ENCODE measurements at places on chromosomes 1 and 21.

- no peak for DNase-seq
Measured at GRCh38 chr1:66286307-66286706, 247.6 kb upstream of the SGIP1 start.

DNA sequence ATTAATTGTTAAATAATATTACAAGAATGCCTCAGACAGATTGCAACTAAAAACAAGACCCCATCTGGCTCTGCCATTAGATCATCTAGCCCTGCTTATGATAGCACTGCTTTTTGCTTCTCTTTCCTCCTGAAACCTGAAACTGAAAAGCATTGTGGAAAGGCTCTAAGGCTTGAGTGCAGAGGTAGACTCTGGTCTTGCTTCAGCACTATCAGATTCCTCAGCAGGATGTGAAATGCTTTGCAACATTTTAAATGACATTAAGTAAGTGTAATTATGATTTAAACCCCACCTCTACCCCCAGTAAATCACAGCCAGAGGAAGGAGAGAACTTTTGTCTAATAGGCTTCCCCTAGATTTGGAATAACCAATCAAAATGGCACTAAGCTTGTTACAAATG, 32.9 kb downstream of the PHC2 start:
- no peak for DNase-seq

- DNase-seq = no peak
Measured at GRCh38 chr1:115975569-115976061, 698 bp upstream of the SLC22A15 start.

DNA sequence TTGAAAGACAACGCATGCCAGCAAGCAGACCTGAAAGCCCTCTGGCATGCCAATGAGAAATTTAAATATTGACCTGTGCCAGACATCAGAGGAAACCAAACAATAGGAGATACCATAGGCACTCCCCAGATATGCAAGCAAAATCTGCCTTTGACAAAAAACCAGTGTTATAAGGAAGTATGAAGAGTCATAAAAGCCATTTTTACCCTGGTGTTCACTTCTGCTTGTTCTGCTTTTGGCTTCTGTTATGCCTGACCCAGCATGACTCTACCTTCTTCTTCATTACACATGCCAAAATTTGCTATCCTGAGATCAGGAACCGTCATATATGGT, 26.4 kb downstream of the NPHS2 start:
- no peak for DNase-seq

- DNase-seq = peak; percentile 65
Measured at GRCh38 chr1:40951943-40952743, 27.4 kb upstream of the CTPS1 start.

- DNase-seq = no peak
Measured at GRCh38 chr1:155379631-155380090, 59.0 kb downstream of the RUSC1 start.

DNA sequence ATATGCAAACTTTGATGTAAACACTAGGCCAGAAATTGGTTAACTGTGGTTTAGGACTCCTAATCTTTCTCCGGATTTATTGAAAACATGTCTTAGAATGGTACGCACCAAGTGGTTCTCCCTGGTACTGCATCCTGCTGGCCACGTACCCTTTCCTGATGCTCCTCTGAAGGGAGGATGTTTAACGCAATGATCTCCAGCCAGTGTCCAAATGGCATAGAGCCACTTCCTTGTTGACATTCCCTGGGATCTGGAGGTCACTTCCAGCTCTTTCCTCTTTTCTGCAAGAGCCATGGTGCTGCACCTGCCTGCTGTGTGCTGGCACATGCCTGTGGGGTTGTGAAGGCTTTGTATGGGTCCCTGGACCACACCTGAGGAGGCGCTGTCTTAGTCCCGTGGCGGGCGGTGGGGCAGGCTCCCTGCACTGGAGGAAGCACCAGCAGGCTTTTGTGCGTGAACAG, 53.9 kb downstream of the GALNT2 start:
- no peak for DNase-seq
